ENCODE measurements at places on chromosomes 3 and 15. TPM values are rescaled to one million over a fixed set of nuclear protein-coding genes. Genes with fewer than 3 reads are reported as not detected.

LIPH gene
- not detected for total RNA-seq

DNA sequence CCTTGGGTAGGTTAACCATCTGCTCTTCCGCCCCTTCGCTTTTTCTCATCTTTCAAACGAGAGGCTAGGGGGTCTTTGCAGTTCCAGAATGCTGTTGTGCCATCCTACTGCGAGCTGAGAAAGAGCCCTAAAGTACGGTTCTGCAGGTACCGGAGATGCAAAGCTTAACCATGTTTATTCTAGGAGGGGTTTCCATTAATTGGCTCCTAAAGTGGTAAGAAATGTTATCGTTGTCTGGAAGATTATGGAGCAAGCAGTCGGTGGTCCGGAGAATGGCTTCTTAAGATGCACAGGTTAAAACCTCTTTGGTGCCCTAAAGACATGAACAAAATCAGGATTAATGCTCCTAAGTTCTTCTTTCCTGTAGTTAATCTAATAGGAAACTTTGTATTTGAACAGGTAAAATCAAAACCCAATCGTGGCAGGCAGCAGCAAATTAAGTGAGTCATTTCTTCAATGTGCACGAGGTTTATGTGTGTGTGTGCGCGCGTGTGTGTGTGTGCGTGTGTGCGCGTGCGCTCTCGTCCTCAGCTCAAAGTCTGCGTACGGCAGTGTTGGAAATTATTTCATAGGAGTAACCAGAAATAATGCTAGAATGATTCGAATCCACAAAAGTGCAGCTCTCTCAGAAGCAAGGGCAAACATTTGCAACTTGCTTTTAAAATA, 772 bp downstream of the FAM81A start:
- H3K27me3 ChIP-seq = peaks cover 67% of the 10 kb centered on the region
- no peak overlapping the region for H3K27ac ChIP-seq
- H3K36me3 ChIP-seq = no peaks in the 10 kb centered on the region
- DNase-seq = no peak
- H3K4me1 ChIP-seq = peaks cover 17% of the 10 kb centered on the region
- peak overlapping the region; percentile 59 for H3K4me3 ChIP-seq

- no peaks in the 10 kb centered on the region for H3K27me3 ChIP-seq
- H3K4me3 ChIP-seq = peak overlapping the region; percentile 85
- peaks cover 54% of the 10 kb centered on the region for H3K36me3 ChIP-seq
Measured at GRCh38 chr3:187025656-187026316, 95.5 kb downstream of the ST6GAL1 start.

GRCh38 chr3:172073262-172073915, 34.0 kb downstream of the FNDC3B start:
- peaks cover 2% of the 10 kb centered on the region for H3K36me3 ChIP-seq
- no peak overlapping the region for H3K27ac ChIP-seq
- H3K27me3 ChIP-seq = no peaks in the 10 kb centered on the region
- no peak overlapping the region for H3K4me3 ChIP-seq
- no peak for DNase-seq

RBP2 gene
- not detected for total RNA-seq

DNA sequence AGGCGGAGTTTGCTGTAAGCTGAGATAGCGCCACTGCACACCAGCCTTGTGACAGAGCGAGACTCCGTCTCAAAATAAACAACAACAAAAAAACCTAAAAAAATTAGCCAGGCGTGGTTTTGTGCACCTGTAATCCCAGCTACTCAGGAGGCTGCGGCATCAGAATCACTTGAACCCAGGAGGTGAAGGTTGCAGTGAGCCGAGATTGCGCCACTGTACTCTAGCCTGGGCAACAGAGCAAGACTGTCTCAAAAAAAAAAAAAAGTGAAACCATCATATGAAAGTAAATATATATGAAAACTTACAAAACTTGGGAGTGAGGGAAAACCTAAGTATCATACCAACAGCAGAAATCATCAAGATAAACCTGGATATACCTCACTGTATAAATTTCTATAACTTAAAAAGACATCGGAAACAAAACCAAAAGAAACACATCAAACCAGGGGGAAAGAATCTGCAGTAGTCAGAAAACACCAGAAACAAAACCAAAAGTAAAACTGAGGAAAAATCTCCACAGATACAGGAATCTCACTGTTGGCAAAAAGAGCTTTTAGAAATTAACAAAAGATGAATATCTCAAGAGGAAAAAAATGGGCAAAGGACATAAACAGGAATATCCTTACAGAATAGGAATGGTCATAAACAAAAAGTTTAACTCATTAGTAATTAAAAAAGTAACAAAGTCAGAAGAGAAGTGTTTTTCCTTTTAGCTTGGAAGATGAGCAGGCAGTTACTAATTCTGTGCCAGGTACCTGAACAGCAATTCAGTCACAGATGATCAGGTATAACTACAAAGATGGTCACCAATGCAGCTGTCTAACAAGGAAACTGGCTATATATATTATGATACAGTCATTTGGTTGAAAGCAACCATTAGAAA, 41.3 kb downstream of the ETV5 start:
- DNase-seq = peak; percentile 12
- H3K36me3 ChIP-seq = no peaks in the 10 kb centered on the region
- H3K4me3 ChIP-seq = peak overlapping the region; percentile 70
- peaks cover 38% of the 10 kb centered on the region for H3K27me3 ChIP-seq

- no peak overlapping the region for H3K4me3 ChIP-seq
- DNase-seq = no peak
- H3K4me1 ChIP-seq = peaks cover 20% of the 10 kb centered on the region
- no peaks in the 10 kb centered on the region for H3K27me3 ChIP-seq
- no peak overlapping the region for H3K27ac ChIP-seq
Measured at GRCh38 chr3:124992041-124992440, 57.5 kb upstream of the MUC13 start.

GRCh38 chr15:68704496-68705021, 116.1 kb downstream of the ANP32A start:
- no peaks in the 10 kb centered on the region for H3K4me1 ChIP-seq
- no peak overlapping the region for H3K27ac ChIP-seq
- no peaks in the 10 kb centered on the region for H3K36me3 ChIP-seq
- DNase-seq = no peak

LRRC58 gene
- 25.7 TPM for total RNA-seq

GLDN gene
- not detected for total RNA-seq

KLF15 gene
- not detected for total RNA-seq

DNA sequence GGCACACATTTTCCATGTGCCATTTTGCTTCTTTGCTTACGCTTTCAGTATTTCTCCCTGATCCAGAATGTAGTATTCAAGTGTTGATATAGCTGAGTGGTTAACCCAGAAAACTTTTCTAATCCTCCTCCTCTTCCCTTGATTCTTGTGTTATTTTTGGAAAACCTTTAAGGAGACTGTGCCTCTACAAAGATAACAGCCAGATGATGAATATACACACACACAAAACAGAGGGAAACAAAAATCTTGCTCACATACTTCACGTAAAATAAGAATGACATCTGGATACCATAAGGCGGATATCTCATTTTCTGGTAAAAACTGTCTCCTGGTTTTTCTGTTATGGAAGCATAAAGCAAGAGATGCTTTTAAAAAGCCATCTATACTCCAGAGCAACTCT, 295.8 kb upstream of the THBS1 start:
- peaks cover 33% of the 10 kb centered on the region for H3K27me3 ChIP-seq
- H3K4me3 ChIP-seq = no peak overlapping the region
- no peaks in the 10 kb centered on the region for H3K4me1 ChIP-seq

DNA sequence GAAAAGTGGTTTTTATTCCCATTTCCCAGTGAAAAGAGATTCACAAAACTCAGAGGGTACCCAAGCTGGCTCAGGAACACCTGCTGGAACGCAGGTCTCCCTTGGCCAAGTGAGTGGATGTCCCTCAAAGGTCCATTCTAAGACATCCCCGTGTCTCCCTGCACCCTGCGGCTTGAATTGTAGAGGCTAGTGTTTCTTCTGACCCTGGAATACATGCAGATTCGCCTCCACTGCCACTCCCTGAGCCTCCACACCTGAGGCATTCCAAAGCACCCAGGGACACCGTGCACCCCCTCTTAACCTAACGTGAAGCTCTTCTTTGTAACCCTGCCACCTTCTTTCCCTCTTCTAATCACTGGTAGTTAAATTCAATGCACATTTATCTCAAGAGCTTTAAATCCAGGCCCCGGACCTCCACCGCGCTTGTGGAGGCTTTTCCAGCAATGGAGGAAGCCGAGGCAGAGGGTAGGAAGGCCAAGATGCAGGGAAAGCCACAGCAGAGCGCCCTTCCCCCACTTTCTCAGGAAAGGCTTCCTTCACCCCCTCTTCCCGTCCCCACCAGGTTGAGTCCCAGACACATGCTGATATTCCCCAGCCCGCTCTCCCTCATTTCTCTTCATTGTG, 590 bp upstream of the ITGA11 start:
- no peak for DNase-seq
- H3K36me3 ChIP-seq = no peaks in the 10 kb centered on the region
- H3K27ac ChIP-seq = no peak overlapping the region
- no peaks in the 10 kb centered on the region for H3K4me1 ChIP-seq

GRCh38 chr3:58560771-58561311, 16.4 kb downstream of the FAM107A start:
- no peak overlapping the region for H3K27ac ChIP-seq
- no peak overlapping the region for H3K4me3 ChIP-seq

GRCh38 chr3:171125010-171125409, 98.5 kb upstream of the SLC2A2 start:
- no peaks in the 10 kb centered on the region for H3K27me3 ChIP-seq
- no peak overlapping the region for H3K4me3 ChIP-seq
- H3K36me3 ChIP-seq = peaks cover 64% of the 10 kb centered on the region
- no peak for DNase-seq
- no peaks in the 10 kb centered on the region for H3K4me1 ChIP-seq

NR1I2 gene
- not detected for total RNA-seq

GRCh38 chr3:141368925-141369794, 856 bp downstream of the ZBTB38 start:
- H3K36me3 ChIP-seq = no peaks in the 10 kb centered on the region
- no peaks in the 10 kb centered on the region for H3K27me3 ChIP-seq
- no peak overlapping the region for H3K4me3 ChIP-seq
- H3K4me1 ChIP-seq = peaks cover 12% of the 10 kb centered on the region

DNA sequence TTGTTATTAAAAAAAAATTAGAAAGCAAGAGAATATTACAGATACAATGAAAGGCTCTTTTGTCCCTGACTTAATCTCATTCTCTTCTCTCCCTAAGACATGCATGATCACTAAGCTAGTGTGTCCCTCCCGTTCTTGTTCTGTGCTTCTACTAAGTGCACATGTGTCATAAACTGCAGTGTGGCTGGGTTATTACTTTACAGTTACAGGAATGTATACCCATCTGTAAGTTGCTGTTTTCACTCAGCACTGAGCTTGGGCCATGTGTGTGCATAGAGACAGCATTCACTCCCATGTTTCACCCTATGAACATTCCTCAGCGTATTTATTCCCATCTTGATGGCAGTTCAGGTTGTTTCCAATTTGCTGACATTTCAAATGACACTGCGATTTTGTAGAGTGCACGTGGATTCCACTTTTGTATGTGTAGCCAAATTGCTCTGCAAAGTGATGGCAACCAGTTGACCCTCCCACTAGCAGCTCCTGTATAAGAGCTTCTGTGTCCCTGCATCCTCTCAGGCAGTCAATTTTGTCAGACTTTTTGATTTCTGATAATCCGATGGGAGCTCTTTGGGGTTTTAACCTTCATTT, 145.8 kb upstream of the UBE2E1 start:
- H3K4me1 ChIP-seq = peaks cover 4% of the 10 kb centered on the region
- no peak overlapping the region for H3K27ac ChIP-seq
- peaks cover 5% of the 10 kb centered on the region for H3K27me3 ChIP-seq
- no peaks in the 10 kb centered on the region for H3K36me3 ChIP-seq
- no peak for DNase-seq

DNA sequence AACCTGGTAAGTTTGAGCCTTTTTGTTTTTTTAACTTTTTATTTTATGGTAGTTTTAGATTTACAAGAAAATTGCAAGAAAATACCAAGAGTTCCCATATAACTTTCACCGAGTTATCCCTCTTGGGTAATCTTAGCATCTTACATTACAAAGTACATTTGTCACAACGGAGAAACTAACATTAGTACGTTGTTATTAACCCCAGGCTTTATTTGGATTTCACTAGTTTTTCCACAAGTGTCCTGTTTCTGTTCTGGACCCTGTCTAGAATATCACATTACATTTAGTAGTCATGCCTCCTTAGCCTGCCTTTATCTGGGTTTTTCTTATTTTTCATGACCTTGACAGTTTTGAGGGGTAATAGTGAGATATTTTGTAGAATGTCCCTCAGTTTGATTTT, 53.5 kb upstream of the KPNA4 start:
- no peaks in the 10 kb centered on the region for H3K4me1 ChIP-seq
- H3K27ac ChIP-seq = no peak overlapping the region
- no peaks in the 10 kb centered on the region for H3K36me3 ChIP-seq
- H3K27me3 ChIP-seq = peaks cover 32% of the 10 kb centered on the region
- no peak overlapping the region for H3K4me3 ChIP-seq
- no peak for DNase-seq

GRCh38 chr3:52454938-52455282, 494 bp upstream of the NISCH start:
- H3K4me3 ChIP-seq = peak overlapping the region; percentile 89
- H3K36me3 ChIP-seq = peaks cover 20% of the 10 kb centered on the region
- H3K4me1 ChIP-seq = peaks cover 39% of the 10 kb centered on the region
- H3K27me3 ChIP-seq = no peaks in the 10 kb centered on the region
- no peak for DNase-seq

RAD51 gene
- total RNA-seq = 59.9 TPM

DNA sequence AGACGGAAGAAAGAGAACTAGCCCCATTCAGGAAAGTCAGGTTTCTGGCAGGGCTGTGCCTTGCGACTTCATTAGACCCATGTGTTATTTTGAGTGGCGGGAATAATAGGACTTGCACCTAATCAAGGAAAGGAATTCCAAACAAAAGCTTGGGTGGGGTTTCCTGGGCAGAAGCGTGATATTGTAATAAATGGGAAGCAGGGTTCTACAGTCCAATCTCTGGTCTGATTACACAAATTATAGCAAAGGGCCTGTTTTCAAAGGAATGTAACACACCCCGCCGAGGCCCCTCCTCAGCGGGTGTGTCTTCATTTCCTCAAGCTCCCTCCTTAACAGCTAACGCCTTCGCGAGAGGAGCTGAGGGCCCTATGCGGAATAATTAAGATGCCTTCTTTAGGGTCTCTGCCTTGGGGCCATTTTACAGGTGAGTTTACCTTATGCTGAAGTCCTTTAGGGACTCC, 396.0 kb upstream of the C2CD4B start:
- peaks cover 8% of the 10 kb centered on the region for H3K27me3 ChIP-seq
- H3K4me3 ChIP-seq = no peak overlapping the region
- no peak overlapping the region for H3K27ac ChIP-seq
- no peaks in the 10 kb centered on the region for H3K4me1 ChIP-seq

DNA sequence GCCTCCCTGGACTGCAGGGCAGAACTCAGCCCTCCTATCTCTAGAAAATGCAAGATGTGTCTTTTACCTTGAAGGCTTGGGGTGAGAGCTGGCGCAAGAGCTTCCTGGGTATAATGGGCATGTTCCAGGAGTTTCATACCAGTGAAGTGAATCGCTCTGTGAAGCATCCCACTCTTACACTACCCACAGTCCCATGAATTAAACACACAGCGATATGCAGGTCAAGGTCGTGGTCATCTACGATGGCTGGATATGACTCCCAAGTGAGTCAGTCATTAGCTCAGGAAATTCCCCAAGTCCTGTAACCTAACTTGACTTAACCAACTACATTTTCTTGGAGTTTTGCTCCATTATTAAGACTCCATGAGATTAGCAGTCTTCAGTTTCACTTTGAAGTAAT, 439.7 kb downstream of the NTRK3 start:
- no peak overlapping the region for H3K27ac ChIP-seq
- H3K4me3 ChIP-seq = no peak overlapping the region
- DNase-seq = no peak
- no peaks in the 10 kb centered on the region for H3K27me3 ChIP-seq
- H3K36me3 ChIP-seq = no peaks in the 10 kb centered on the region
- H3K4me1 ChIP-seq = no peaks in the 10 kb centered on the region

- peaks cover 6% of the 10 kb centered on the region for H3K27me3 ChIP-seq
- H3K4me1 ChIP-seq = no peaks in the 10 kb centered on the region
- H3K4me3 ChIP-seq = no peak overlapping the region
- no peak overlapping the region for H3K27ac ChIP-seq
- H3K36me3 ChIP-seq = no peaks in the 10 kb centered on the region
- no peak for DNase-seq
Measured at GRCh38 chr15:101045835-101046691, 126.9 kb downstream of the LRRK1 start.

All from activated CD4-positive, alpha-beta T cell treated with anti-CD3 and anti-CD28 coated beads, Interleukin-2, amount 10 ng/mL, durations not matched to agents 7 days and 5 days (primary cell).